ENCODE measurements at places on chromosomes 4 and X.

DNA sequence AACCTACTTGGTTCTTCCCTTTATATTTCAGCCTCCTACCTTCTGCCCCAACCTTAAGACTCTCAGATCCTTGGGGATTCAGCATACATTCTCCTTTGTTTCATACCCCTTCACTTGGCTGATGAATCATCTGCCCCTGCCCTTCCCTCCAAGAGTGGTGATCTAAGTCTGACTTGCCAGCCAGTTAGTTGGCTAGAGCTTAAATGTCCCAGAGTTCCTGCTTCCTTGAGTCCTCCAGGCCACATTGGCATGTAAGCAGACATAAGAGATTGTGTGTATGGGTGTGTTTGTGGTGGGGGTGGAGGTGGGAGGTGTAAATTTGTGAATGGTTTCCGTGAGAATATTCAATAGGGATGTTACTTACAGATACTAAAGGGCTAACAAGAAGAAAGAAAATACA, 3.7 kb upstream of the TEX13D start:
- no peak for DNase-seq

DNA sequence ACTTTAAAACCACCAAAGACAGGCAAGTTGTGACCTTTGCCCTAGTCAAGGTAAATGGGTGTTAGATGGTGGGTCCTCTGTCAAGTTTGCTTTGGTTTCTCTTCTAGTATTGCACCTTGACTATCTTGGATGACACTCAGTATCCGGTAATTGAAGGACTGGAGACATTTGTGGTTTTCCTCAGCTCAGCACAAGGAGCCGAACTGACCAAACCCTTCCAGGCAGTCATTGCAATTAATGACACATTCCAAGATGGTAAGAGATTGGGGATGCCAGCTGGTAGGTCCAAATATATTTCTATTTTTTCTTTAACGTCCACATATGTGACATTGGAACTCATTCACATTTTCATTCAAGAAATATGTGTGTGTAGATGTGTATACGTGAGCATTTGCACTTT, 69.3 kb upstream of the ANXA3 start:
- no peak for DNase-seq

DNA sequence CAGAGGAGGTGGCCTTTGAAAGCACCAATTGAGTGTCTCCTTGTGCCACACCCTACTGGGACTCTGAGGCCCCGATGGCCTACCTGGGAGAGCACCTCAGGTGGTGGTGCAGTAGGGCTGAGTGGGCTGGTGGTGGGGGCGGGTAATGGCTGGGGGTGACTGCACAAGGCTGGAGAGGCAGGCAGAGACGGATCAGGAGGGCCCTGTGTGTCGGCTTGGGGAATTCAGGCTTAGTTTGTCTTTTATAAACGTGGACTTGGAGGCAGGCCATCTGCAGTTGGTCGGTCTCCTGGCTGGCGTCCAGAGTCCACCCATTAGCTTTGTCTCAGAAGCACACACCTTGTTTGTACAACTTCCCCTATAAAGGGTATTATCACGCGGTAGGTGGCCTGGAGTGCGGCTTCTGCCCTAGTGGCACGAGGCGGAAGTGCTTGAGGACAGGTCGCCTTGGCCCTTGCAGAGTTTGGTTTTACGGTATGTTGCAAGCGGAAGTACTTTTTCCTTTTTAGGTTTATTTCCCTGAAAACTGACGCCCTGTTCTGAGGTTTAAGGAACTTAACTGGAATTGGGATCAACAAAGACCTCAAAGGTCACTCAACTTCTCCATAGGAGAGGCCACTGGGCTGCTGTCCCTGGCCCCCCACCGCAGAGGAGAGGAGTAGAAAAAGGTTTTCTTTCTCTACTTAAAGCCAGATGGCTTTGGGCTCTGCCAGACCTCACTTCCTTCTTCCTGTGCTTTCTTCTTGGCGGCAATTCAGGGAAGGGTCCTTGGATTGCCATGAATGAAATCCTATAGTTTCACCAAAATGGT, 8.0 kb downstream of the TBC1D14 start:
- no peak for DNase-seq

DNA sequence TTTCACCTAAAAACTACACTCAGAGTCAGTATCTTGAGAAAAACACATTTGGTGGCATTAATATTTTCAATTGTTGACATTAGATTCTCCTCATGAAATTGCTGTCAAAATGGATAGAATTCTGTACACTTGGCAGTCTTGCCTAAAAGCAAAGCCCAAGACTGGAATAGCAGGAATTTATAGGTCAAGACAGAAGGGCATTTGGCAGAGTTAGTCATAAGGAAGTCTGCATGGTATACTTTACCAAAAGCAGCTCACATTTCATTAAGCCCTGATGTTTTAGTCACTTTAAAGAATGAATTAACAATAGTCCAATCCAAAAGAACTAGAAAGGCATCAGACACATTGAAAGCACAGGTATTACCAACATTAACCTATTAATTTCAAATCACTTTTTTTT, 7.1 kb downstream of the CCDC160 start:
- DNase-seq = no peak

DNA sequence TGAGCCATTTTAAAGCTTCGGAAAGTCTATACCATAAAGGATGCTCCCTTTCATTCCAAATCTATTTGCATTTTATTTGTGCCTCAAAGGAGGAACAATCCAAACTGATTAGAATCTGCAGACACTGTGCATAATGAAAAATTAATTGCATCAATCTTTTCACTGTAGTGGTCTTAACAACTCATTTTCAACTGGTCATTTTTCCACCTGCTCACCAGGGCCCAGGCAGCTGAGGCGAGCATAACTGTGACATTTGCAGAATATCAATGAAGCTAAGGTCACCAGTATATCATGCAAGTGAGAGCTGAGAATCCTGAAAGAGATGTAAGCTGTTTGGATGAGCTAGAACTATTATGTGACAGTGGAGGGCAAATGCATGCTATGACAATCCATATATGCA, 387.3 kb upstream of the TECRL start:
- DNase-seq = no peak

DNA sequence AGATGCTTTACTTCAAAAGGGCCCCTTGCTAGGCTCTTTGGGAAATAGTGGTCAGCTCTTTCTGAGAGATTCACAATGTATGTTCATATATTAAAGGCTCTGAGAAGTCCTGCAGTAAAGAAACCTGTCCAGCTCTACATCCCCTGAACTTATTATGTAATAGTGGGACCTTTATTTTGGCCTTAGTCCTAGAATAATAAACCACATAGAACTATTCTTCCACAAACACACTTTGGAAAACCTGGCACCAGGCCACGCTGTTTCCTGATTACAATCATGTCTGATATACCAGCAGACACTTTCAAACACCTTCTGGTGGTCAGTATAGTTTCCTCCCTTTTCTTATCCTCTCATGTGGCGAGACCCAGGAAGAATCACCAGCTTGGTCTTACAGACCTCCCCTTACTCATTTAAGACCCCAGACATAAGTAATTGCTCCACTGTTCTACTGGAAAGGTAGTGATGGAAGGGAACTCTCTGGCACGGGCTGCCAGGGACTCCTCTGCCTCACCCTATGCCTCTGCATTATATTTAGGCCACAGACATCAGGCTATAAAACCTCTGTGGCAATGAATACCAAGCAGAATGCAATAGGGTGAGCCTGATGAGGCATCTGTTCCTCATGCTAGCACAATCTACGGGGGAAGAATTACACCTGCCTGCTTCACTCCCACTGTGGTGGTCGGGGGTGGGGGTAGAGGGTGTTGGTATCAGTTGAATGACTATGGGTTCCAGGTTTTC, 5.7 kb upstream of the PPEF1 start:
- no peak for DNase-seq

- DNase-seq = no peak
These were observed 497.5 kb downstream of the KCNIP4 start for GRCh38 chr4:21451032-21451431.

DNA sequence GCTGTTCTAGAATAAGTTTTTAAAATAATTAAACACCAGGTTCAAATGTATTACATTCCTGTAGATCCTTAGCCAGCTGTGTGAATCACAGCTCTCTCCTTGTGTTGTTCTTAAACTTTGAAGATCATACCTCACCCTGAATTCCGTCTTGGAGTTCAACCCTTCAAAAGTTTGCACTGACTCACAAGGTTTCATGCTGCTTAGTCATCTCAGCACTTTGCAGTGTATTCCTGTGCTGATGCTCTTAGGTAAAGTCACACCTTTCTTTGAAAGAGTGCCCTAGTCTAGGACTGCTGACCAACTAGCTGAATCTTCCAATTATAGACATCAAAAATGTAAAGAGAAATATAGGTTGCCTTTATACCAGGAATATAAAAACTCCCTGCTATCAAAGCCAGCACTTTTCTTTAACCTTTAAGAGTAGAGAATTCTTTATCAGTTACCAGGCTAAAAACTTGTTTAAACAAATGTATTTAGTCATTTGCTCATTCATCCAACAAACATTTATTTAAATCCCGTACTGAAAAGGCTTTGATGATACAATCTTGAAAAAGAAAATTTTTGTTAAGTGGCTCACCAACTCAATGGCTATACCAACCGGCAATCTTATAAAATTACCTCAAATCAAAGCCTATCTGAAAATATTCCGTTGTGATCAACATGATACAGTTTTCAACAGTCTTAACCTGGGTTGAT, 169.7 kb downstream of the RAP1GDS1 start:
- peak; percentile 86 for DNase-seq

DNA sequence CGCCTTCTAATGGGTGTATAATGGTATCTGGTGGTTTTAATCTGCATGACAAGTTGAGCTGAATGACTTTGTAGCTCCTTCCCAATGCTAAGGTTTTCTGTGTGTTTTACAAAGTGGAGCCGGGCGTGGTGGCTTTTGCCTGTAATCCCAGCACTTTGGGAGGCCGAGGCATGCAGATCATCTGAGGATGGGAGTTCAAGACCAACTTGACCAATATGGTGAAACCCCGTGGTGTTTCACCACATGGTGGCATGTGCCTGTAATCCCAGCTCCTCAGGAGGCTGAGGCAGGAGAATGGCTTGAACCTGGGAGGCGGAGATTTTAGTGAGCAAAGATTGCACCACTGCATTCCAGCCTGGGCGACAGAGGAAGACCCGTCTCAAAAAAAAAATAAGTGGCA, 28.9 kb downstream of the ARFIP1 start:
- no peak for DNase-seq

DNA sequence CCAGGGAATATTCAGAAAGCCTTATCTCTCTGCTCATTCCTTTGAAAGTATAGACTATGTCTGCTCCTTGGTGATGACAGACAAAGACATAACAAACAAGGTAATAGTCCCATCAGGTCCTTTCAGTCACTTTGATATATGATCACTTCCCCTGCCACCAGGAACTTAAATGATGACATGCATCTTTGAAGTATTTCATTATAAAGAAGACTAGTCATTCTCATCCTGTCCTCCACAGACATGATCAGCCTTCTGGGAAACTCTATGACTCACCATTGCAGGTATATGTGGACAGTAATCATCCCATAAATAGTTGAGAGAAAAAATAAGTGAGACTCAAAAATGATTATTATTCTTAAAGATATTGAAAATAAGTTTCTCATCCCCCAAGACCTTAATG, 117.5 kb upstream of the VCX2 start:
- DNase-seq = no peak

DNA sequence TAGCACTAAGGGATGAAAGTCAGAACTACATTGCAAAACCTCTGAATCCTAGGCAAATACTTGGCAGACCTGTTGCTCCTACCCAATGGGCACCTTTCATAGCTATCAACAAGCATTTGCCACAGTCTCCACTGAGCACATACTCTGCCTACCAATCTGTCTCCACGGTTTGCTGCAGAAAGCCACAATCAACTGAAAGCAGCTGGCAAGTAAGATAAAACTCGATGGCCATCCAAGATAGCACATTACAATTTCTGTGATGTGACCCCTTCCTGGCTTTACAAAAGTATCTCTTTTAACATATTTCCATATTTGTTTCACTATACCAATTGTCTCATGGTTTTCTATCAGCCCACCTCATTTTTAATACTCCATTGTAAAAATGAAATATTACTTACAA, 1060.5 kb upstream of the INTU start:
- no peak for DNase-seq

- DNase-seq = no peak
These were observed 131.8 kb downstream of the SCFD2 start for GRCh38 chr4:53234111-53234510.

GRCh38 chr4:85933291-85933640, 426.6 kb downstream of the MAPK10 start:
- DNase-seq = no peak

- DNase-seq = no peak
These were observed 292.7 kb downstream of the GPAT3 start for GRCh38 chr4:83828601-83829000.

GRCh38 chr4:182736207-182736606, 181.0 kb downstream of the DCTD start:
- no peak for DNase-seq

DNA sequence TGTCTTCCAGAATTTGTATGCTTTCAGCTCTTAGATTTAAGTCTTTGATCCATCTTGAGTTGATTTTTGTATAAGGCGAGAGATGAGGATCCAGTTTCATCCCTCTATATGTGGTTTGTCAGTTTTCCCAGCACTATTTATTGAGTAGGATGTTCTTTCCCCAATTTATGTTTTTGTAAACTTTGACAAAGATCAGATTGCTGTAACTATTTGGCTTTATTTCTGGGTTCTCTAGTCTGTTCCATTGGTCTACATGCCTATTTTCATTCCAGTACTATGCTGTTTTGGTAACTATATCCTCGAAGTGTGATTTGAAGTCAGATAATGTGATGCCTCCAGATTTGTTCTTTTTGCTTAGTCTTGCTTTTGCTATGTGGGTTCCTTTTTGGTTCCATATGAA, 60.7 kb downstream of the IL15 start:
- no peak for DNase-seq

DNA sequence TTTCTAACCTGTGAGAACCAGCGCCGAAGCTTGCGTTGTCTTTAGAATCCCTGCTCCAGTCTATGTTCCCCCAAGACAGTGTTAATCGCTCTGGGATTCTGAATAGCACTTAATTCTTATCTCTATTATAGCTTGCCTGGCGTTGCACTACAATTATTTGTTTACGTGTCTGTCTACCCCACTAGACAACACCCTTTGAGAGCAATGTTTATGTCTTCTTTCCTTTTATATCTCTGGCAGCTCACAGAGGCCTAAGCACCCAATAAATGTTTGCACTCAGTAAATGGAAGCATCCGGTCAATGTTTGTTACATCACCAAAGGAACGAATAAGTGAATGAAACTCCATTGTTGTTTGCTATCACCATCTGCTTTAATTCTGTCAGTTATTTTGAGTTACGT, 4.8 kb upstream of the NHS start:
- no peak for DNase-seq

GRCh38 chr4:48445704-48446103, 37.4 kb upstream of the SLC10A4 start:
- DNase-seq = no peak

- DNase-seq = peak; percentile 13
These were observed 245.5 kb upstream of the SLC7A11 start for GRCh38 chr4:138487670-138488069.

- DNase-seq = no peak
These were observed 659.8 kb upstream of the DIPK2B start for GRCh38 chrX:45860450-45860849.

- DNase-seq = no peak
These were observed 192.7 kb upstream of the LDB2 start for GRCh38 chr4:17091104-17091503.
